ENCODE measurements at places on chromosomes 6 and 20.

- DNase-seq, result no peak
Measured at GRCh38 chr6:15081447-15081846, 164.4 kb upstream of the JARID2 start.

DNA sequence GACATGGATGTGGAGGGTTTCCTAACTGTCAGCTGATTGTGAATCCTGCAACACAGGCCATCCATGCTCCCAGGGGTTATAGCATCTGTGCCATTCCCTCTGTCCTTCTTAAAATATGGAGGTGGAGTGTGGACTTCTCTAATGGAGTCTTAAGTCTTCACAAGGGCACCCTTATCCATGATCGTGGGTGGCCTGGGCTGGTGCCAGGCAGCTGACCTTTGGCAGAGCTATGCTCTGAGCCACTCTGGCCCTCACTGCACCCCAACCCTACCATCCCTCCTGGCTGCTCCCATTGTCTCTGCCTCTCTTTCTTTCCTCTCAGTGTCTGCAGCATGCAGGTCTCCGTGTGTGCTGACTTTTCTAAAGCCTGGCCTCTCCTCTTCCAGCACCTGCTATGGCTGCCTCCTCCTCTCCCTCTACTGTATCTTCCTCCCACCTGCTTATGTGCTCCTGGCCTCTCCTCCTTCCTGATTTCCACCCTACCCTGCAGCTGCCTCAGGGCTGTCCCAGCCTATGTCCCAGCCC is 11.2 kb upstream of the PCMTD2 start:
- DNase-seq, result no peak

- DNase-seq, result no peak
Measured at GRCh38 chr20:51360451-51361201, 181.9 kb downstream of the NFATC2 start.

- DNase-seq, result no peak
Measured at GRCh38 chr6:138533667-138534066, 34.4 kb upstream of the NHSL1 start.

GRCh38 chr6:72761761-72762160 is 139.9 kb downstream of the KCNQ5 start:
- no peak for DNase-seq

DNA sequence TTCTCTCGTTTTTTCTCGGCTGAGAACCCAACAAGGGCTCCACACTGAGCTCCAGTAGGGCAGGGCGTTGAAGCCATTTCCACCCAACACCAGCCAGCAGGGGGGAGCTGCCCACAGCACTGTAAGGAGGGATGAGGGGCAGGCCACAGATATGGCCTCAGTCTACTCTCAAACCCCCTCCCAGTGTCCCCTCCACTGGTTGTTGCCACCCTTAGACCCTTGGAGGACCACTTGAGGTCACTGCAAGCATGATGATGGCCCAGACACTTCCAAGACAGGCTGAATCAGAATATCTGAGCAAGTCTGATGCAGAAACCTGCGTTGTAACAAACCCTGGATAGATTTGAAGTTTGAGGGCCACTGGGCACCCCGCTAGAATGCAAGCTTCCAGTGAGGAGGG is 217.0 kb upstream of the CST7 start:
- DNase-seq, result no peak

- DNase-seq, result no peak
Measured at GRCh38 chr6:152905551-152906299, 77.1 kb downstream of the FBXO5 start.

DNA sequence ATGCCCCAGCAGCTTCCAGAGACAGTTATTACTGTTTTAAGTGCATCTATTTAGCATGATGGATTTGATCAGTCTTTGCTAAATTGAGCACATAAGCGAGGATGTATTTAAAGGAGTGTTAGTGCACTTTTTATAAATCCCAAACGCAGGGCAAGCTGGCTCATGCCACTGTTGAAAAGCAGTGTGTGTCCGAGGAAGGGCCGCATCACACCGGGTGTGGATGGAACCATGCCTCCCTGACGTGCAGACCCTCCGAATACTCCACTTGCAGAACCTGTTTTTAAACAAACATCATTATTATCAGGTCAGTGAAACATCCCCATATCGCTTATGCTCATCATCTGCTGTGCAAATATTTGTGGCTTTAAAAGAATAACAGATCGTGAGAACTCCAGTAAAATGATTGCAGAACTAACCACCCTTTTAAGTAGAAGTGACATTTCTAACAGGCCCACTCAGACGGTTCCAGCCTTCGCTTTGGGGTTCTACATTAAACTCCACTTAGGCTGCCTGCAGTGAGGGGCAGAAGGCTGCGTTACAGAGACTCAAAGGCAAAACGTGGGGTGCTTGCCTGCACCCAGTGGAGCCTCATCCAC is 190.1 kb downstream of the CDH4 start:
- no peak for DNase-seq

GRCh38 chr6:19394687-19395086 is 442.5 kb upstream of the ID4 start:
- DNase-seq, result no peak

GRCh38 chr6:23181356-23182110 is 612.2 kb downstream of the HDGFL1 start:
- no peak for DNase-seq

- no peak for DNase-seq
Measured at GRCh38 chr6:110590821-110591351, 114.5 kb upstream of the SLC22A16 start.

- DNase-seq, result no peak
Measured at GRCh38 chr6:149166336-149166735, 151.2 kb upstream of the TAB2 start.
